ENCODE measurements at places on chromosomes 5 and 9. TPM values are rescaled to one million over a fixed set of nuclear protein-coding genes. Genes with fewer than 3 reads are reported as not detected.

GRCh38 chr9:99000476-99001395, 57.0 kb downstream of the COL15A1 start:
- DNase-seq: peak; percentile 52

DNA sequence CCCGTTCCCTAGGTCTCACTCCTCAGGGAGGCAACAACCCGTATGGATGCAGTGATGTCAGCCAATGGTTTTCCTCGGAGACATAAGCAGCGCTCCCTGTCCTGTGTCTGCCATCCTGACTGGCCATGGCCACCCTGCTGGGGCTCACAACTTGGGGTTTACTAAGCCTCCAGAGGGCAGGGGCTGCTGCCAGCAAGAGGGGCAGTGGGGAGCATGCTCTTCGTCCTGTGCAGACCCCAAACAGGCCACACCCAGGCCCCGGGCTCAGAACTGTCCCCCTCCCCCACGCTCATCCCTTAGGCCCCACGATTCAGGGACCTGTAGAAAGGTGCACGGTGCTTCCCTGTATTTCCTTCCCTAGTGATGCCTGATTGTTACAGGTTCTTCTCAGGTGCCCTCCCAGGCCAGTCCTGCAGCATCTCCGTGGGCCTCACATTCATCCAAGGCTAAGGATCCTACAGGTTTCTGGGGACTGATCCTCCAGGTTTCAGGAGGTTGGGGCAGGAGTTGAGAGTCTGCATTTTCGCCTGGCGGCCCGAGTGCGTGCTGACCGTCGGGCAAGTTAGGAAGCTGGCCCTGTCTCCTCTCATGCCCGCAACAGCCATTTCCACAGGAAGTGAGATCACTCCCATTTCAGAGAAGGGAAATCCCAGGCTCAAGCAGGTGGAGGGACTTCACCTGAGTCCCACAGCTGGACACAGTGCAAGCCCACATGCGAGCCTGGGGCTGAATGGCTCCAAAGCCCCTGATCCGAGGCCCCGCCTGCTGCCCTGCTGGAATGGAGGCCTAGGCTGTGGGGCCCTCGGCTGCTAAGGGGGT, 217.6 kb downstream of the ROR2 start:
- DNase-seq: no peak

GRCh38 chr5:39376293-39376714, 12.0 kb upstream of the C9 start:
- DNase-seq: no peak

GRCh38 chr5:181114844-181115778, 15.9 kb downstream of the OR2V1 start:
- DNase-seq: peak; percentile 24

GRCh38 chr9:120768886-120769285, 24.3 kb downstream of the FBXW2 start:
- DNase-seq: no peak

GRCh38 chr5:30693326-30693725, 500.2 kb upstream of the CDH6 start:
- DNase-seq: no peak

DNA sequence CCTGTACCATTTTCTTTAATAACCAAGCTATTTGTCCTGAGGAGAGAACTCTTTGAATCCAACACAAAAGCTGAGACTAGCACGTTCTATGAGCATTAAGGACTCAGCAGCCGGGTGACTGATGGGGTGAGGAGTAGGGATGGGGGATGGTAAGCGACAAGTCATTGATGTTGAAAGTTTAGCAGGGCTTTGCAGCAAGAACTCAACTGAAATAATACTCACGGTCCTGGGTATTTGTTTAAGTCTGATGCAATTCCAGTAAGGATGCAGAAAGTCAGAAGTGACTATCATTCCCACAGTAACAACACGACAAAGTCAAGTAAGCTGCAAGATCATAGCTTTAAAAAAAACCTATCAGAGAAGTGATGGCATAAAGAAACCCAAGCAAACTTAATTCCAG, 131.1 kb downstream of the ACTL7B start:
- no peak for DNase-seq

- DNase-seq: no peak
These were observed 13.6 kb downstream of the EXOC3 start for GRCh38 chr5:456351-457194.

GRCh38 chr5:128196791-128197190, 113.2 kb downstream of the SLC12A2 start:
- DNase-seq: no peak

DNA sequence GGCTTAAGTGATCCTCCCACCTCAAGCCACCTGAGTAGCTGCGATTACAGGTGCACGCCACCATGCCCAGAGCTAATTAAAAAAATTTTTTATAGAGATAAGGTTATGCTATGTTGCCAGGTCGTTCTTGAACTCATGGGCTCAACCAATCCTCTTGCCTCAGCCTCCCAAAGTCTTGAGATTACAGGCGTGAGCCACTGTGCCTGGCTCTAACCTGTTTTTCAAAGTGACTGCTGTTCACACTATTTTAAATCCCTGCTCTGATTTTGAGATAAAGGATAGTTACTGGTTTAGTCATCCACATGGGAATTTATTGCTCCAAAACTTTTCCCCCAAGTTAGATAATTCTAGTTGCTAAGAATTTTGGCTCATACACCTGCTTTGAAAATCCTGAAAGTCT, 48.2 kb upstream of the MTMR12 start:
- no peak for DNase-seq

- DNase-seq: no peak
These were observed 28.2 kb downstream of the FAM163B start for GRCh38 chr9:133581011-133581410.

DNA sequence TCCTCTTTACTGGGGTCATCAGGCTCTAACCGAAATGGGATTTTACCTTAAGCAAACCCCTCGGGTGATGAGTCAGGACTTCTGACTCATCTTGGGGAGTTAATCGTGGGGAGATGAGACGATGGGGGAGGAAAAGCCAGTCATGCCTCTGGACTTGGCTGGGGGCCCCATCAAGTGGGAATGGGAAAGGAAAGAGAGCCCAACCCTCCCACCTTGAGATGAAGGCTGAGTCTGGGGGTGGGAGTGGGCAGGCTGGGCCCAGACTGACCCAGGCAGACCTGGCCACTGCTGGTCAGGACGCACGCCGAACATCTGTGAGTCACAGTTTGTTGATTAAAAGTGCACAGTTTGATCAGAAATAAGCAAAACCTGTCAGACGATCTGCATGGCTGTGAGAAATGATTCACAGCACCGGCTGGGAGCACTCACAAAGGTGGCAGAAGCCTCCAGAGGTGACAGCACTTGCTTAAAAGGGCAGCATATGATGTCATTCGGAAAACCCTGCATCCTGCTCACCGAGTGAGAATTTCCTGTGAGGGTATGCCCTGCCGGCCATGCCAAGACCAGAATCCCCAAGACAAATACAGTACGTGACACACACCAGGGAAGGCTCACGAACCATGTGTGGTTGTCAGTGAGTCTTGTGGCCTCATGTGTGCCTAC, 50.0 kb upstream of the SLC25A51 start:
- peak; percentile 94 for DNase-seq

GRCh38 chr9:15310107-15310850, 3.3 kb upstream of the TTC39B start:
- no peak for DNase-seq

DNA sequence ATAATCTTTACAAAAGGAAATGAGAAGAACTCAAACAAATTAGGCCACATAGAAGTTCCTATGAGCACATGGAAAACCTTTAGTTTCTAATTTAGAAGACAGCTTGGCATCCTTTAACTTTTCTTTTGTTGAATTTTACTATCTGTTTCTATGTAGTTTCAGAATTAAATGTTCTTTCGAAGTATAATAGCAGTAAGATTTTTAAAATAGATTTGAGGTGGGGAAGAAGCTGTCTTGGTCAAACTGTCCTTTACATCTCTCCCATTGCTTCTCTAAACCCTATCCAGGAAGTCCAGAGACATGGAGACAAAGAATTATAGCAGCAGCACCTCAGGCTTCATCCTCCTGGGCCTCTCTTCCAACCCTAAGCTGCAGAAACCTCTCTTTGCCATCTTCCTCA, at the start of gene OR1L4:
Gene OR1L4, plus strand, starts transcription at position 301 of the 400 bp plus-strand sequence. Its CDS starts 0 bp downstream, at position 301.
- DNase-seq: no peak

- no peak for DNase-seq
These were observed 80.2 kb upstream of the ZNF169 start for GRCh38 chr9:94178927-94179326.

- no peak for DNase-seq
These were observed 9.2 kb upstream of the AGPAT2 start for GRCh38 chr9:136696502-136696901.

DNA sequence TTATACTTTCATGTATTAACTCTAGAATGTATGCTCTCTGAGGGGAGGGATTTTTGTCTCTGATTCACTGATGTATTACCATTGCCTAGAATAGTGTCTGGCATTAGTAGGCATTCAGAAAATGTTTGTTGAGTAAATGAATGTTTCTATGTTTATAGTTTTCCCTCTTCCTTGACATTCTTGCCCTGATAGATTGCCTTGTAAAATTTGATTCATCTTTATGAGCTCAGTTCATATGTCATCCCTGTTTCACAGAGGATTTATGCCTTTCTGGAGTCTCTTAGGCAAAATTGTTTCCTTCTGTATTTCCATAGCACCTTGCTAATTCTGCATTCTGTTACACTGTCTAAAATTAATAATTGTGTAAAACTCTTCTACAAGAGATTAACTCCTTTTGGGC, 72.3 kb downstream of the RASA1 start:
- no peak for DNase-seq

DNA sequence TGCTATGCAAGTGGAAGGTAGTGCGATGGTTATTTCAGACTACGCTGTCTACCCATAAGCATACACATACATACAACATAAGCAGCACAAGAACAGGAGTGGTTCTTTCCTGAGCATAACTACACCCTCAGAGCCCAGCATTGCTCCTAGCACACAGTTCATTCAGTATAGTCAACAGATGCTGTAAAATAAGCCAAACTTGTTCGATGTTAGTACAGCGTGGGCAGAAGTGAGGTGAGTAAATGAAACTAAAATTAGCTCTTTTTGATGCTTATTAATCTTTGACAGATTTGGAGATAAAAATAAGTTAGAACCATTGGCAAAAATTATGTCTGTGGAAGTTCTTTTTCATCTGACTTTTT, 47.8 kb downstream of the S1PR3 start:
- DNase-seq: no peak

DNA sequence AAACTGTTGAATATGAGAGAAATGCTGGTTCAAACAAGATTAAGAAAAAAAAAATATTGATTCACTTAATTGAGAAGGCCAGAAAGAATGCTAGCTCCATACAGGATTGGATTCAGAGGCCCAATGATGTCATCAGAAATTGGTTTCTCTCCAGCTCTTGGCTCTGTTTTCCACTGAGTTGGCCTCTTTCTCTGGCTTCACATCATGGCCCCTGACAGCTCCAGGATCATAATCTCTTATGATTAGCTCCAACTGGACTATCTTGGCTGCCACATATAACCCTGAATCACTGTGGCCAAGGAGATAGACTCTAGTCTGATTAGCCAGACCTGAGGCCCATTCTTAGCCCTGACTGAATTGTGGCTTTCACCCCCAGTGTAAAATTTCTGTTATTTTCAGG, 244.7 kb upstream of the GRAMD2B start:
- DNase-seq: peak; percentile 82

DNA sequence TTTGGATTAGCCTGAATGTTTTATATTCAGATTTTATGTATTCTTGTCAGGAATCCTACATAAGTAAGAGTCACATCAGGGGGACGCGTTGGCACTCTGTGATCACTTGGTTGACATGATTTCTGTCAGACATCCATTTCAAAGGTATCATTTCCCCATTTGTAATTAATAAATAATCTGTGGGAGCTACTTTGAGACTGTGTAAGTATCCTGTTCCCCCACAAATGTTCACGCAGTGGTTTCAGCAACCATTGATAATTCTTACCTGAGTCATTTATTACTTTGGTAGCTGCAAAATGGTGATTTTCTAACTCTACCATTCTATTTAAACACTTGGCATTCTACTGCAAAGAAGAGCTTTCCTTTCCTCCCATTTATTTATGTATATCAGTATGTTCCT, 56.9 kb upstream of the TBC1D2 start:
- no peak for DNase-seq

- DNase-seq: no peak
These were observed 290.9 kb upstream of the ANKRD55 start for GRCh38 chr5:56523790-56524575.

DNA sequence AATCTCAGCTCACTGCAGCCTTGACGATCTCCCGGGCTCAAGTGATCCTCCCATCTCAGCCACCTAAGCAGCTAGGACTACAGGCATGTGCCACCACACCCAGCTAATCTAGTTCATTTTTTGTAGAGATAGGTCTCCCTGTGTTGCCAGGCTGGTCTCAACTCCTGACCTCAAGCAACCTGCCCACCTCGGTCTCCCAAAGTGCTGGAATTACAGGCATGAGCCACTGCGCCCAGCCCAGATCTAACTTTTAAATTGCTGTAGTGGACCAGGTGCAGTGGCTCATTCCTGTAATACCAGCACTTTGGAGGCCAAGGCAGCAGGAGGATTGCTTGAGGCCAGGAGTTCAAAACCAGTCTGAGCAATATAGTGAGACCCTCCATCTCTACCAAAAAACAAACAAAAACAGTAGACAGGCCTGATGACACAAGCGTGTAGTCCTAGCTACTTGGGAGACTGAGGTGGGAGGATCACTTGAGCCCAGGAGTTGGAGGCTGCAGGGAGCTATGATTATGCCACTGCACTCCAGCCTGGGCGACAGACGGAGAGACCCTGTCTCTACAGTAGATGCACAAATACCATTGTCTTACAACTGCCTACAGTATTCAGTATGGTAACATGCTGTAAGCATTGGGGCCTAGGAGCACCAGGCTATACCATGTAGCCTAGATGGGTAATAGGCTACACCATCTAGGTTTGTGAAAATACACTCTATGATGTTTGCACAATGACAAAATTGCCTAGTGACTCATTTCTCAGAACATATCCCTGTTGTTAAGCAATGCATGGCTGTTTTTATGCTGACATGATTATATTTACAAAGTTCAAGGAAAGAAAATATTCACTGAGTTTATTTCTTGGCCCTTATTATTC, 1.5 kb upstream of the SIT1 start:
- DNase-seq: peak; percentile 56

Gene IRX2
- 21.5 TPM for total RNA-seq

Gene FAM169A
- 18.8 TPM for total RNA-seq

Gene CDH6
- 242 TPM for total RNA-seq

Gene GPR151
- not detected for total RNA-seq

Measured in MG63 (cell line).